ENCODE measurements at places on chromosomes 16 and 17. TPM values are rescaled to one million over a fixed set of nuclear protein-coding genes. Genes with fewer than 3 reads are reported as not detected.

CCL2 gene
- total RNA-seq: not detected

DNA sequence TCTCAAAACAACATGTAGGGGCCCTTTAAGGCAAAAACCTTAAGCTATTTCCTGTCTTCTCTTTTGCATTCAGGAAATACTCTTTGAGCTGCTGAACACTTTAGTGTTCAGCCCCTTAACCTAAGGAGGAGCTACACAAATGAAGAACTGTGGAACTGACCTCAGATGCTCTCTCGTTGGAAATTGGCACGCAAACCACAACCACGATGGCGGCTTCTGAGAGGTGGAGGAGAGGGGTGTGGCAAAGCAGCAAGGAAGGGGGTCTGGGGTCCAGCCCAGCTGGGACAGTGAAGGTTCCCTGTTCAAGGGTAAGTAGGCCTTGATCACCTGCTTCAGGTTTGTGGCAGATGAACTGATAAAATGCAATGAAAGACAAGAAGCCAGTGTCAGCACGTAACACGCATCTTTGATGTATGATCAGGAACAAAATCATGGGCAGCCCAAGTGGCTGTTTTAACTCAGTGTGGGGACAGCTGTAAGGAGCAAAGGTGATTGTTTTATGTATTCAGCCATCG is 291.6 kb upstream of the TNRC6C start:
- no peaks in the 10 kb centered on the region for H3K27me3 ChIP-seq
- H3K4me3 ChIP-seq: peak overlapping the region; percentile 88
- H3K36me3 ChIP-seq: peaks cover 52% of the 10 kb centered on the region
- peak overlapping the region; percentile 98 for H3K27ac ChIP-seq
- H3K4me1 ChIP-seq: peaks cover 47% of the 10 kb centered on the region
- peak; percentile 86 for DNase-seq

DNA sequence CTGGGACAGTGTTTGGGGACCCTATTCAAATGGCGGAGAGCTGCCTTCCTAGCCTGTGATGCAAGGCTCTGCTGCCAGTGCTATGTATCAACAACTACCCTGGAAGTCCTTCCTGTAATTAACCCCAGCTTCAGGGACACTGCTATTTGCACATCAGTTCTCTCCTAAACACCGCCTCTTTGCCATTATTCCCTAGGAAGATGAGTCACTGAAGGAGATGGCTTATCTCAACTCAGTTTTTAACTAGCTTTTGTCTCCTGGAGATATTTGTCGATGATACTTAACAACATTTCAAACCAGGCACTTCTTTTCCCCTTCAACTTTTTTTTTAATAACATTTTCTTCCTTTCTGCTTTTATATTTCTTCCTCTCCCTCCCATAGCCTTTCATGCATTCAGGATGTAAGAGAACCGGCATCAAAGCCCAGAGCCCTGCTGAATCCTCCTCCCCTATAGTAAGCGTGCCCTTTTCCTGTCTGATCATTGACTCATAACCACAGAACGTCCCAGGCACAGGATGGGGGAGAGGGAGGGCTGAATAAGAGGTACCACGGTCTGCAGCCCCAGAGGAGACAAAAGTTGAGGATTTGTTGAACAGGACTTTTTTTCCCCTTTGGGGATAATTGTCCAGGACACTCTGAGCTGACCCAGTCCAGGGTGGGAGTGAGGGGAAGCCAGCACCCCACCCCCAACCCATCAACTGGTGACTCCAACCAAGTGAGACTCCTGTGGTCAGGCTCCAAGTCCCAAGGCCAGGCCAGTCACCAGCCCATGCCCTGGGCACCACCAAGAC is 387.8 kb upstream of the SALL1 start:
- H3K27me3 ChIP-seq: no peaks in the 10 kb centered on the region
- no peaks in the 10 kb centered on the region for H3K4me1 ChIP-seq
- no peak overlapping the region for H3K4me3 ChIP-seq

GHDC gene
- 17.6 TPM for total RNA-seq

ZSCAN10 gene
- not detected for total RNA-seq

TGFB1I1 gene
- 1.2 TPM for total RNA-seq

Measured in activated T-helper 2 cell treated with anti-CD3 and anti-CD28 coated beads, Interferon-gamma antibody, Interleukin-2, Interleukin-4, amounts not matched to agents 10 μg/mL and 5 μg/mL and 100 μg/mL, durations not matched to agents 14 hours and 24 hours and 36 hours (primary cell).